Testis (tissue), 5 donors: ENCODE measurements at places on chromosomes 7 and 10. TPM values are rescaled to one million over a fixed set of nuclear protein-coding genes. Genes with fewer than 3 reads are reported as not detected.

DNA sequence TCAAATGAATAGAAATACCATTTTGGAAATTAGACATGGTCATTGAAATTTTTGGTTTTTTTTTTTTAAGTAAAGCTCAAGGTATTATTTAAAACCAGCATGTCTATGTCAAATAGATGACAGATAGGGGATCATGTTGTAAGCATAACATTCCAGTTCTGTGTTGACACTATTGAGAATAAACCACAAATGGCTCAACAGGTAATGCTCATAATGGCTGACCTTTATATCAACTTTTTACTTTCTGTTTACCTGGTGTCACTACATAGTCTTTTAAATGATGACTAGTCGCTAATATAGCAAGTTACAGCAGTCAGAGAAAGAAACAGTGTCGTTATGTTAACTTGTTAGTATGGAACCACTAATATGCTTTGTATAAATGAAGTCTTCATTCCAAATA is 616.0 kb downstream of the GATA3 start:
- no peaks in the 10 kb centered on the region for H3K27me3 ChIP-seq
- H3K36me3 ChIP-seq = no peaks in the 10 kb centered on the region
- no peaks in the 10 kb centered on the region for H3K4me1 ChIP-seq
- H3K4me3 ChIP-seq = no peak overlapping the region
- DNase-seq = no peak

DNA sequence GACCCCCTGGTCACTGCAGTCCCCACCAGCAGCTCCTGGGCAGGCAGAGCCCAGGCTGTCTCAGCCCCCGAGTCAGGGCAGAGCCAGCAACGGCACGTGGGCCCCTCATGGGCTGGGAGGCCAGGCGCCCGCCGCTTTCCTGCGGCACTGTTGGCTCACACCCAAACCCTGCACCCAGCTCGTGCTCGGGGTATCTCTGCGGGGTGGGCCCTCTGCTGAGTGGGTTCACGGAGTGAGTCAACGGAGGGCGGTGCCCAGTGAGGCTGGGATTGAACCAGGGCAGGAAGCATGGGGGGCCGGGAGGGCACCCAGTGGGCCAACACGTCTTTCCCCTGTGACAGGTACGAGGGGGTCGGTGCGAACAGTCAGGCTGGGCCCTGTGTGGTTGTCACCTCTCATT is 28.9 kb downstream of the ADAP1 start:
- no peak overlapping the region for H3K27ac ChIP-seq
- no peak for DNase-seq
- H3K27me3 ChIP-seq = no peaks in the 10 kb centered on the region

GRCh38 chr7:158795272-158795671 is 34.0 kb downstream of the ESYT2 start:
- H3K4me1 ChIP-seq = no peaks in the 10 kb centered on the region
- no peaks in the 10 kb centered on the region for H3K36me3 ChIP-seq

- no peak overlapping the region for H3K27ac ChIP-seq
- no peak for DNase-seq
- H3K4me1 ChIP-seq = no peaks in the 10 kb centered on the region
- H3K36me3 ChIP-seq = no peaks in the 10 kb centered on the region
- no peaks in the 10 kb centered on the region for H3K27me3 ChIP-seq
These were observed 50.9 kb downstream of the DGKB start for GRCh38 chr7:14851610-14852009.

Gene CUBN
- total RNA-seq = 11.0 TPM

- H3K27ac ChIP-seq = no peak overlapping the region
- no peak overlapping the region for H3K4me3 ChIP-seq
- peaks cover 15% of the 10 kb centered on the region for H3K4me1 ChIP-seq
- no peaks in the 10 kb centered on the region for H3K27me3 ChIP-seq
- DNase-seq = no peak
These were observed 4.9 kb downstream of the BUD23 start for GRCh38 chr7:73688288-73688687.
